ENCODE measurements at places on chromosomes 4 and X. TPM values are rescaled to one million over a fixed set of nuclear protein-coding genes. Genes with fewer than 3 reads are reported as not detected.

DNA sequence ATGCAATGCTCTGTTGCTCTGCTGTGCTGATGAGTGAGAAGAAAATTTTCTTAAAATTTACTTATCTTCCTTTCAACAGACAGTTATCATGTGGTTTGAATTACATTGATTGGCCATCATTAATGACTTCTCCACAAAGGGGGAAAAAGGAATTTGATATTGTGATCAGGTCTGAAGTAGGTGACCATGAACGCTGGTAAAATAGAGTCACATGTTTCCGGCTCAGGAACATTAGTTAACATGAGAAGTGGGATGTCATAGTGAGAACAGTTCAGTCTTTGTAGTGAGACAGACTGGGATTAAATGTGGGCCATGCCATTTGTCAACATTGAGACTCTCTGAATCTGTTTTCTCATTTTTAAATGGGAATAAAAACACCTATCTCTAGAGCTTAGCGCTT lies 50.6 kb downstream of the GBA3 start:
- H3K4me1 ChIP-seq, result no peaks in the 10 kb centered on the region
- H3K36me3 ChIP-seq, result no peaks in the 10 kb centered on the region
- peaks cover 3% of the 10 kb centered on the region for H3K27me3 ChIP-seq
- no peak overlapping the region for H3K4me3 ChIP-seq
- no peak overlapping the region for H3K27ac ChIP-seq
- no peak for DNase-seq

PABPC4L gene
- polyA plus RNA-seq, result not detected

GRCh38 chr4:61511716-61512488 lies 311.8 kb downstream of the ADGRL3 start:
- H3K27ac ChIP-seq, result no peak overlapping the region
- H3K4me1 ChIP-seq, result no peaks in the 10 kb centered on the region
- no peaks in the 10 kb centered on the region for H3K36me3 ChIP-seq
- H3K27me3 ChIP-seq, result no peaks in the 10 kb centered on the region

GRCh38 chrX:69361311-69361845 lies 142.7 kb upstream of the NALF2 start:
- no peaks in the 10 kb centered on the region for H3K36me3 ChIP-seq
- peaks cover 2% of the 10 kb centered on the region for H3K27me3 ChIP-seq
- no peaks in the 10 kb centered on the region for H3K4me1 ChIP-seq
- no peak overlapping the region for H3K4me3 ChIP-seq

SLC10A4 gene
- not detected for polyA plus RNA-seq

- no peak overlapping the region for H3K27ac ChIP-seq
- no peak overlapping the region for H3K4me3 ChIP-seq
- no peaks in the 10 kb centered on the region for H3K36me3 ChIP-seq
- peak; percentile 45 for DNase-seq
- H3K27me3 ChIP-seq, result peaks cover 2% of the 10 kb centered on the region
Measured at GRCh38 chr4:76377911-76378310, 43.0 kb downstream of the CCDC158 start.

GDPD2 gene
- not detected for polyA plus RNA-seq

DNA sequence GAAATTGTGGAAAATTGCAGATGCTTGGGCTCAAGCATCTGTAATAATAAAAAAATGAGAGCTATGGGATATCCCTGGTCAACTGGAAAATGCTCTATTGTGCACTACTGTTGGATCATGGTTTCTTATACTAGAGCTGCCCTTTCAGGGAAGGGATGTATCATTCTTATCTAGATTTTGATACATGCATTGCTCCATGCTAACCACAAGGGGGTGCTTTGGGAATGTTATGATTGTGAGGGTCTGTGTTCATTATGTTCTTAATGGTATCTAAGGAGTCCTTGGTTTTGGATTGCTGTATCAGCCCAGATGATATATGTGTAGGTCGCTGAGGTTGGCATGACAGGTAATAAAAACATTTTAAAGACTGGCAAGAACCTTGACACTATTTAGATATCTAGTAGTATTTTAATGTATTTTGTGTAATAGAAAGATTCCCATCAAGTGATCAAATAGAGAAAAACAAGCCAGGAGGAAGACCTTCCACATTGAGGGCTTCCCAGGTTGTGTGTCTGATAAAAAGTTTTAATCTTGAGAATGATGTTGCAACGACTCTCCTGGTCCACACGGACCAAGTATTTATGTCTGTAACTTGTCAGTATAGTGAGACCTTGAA lies 49.2 kb upstream of the TLR2 start:
- no peak for DNase-seq
- H3K27me3 ChIP-seq, result peaks cover 10% of the 10 kb centered on the region
- H3K4me1 ChIP-seq, result no peaks in the 10 kb centered on the region
- no peak overlapping the region for H3K4me3 ChIP-seq

GRCh38 chr4:17285747-17286146 lies 226.1 kb downstream of the QDPR start:
- no peaks in the 10 kb centered on the region for H3K4me1 ChIP-seq
- H3K27me3 ChIP-seq, result peaks cover 9% of the 10 kb centered on the region
- H3K27ac ChIP-seq, result no peak overlapping the region
- DNase-seq, result no peak
- no peak overlapping the region for H3K4me3 ChIP-seq

FRMD7 gene
- polyA plus RNA-seq, result not detected

DNA sequence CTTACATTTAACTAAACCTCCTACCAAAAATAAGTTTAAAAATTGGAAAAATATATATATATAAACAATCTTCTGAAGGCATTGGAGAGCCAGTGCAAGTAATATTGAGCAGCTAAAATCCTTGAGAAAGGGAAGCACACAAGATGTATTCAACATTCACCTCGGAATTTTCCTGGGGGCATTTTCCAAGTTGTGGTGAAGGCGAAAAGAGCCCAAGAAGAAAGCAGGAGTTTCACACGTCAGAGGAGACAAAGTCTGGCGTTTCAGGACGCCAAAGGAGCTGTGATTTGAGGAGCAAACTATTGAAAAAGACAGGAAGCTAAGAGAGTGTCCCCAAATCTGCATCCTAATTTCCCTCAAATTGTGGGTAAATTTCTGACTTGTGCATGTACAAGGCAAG lies 9.1 kb upstream of the GASK1B start:
- no peaks in the 10 kb centered on the region for H3K4me1 ChIP-seq
- DNase-seq, result no peak
- H3K4me3 ChIP-seq, result no peak overlapping the region
- no peak overlapping the region for H3K27ac ChIP-seq
- no peaks in the 10 kb centered on the region for H3K36me3 ChIP-seq
- H3K27me3 ChIP-seq, result no peaks in the 10 kb centered on the region

DNA sequence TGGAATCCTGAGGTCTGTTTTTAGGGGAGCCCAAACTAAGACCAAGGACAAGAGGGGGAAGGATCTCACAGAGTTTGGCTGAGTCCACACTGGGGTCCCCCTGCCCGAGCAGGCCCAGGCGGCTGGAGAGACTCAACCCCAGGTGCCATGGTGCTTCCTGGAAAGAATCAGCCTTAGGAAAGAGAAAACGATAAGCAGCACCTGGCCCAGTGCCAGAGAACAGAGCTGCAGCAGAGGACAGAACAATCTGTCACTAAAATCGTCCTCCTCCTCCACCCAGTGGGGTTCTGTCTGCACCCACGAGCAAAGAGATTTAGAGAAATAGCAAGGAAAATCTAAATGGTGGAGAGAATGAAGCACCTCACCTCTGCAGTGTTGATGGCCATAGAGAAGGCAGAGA lies 470.5 kb downstream of the BCOR start:
- H3K36me3 ChIP-seq, result no peaks in the 10 kb centered on the region
- no peak for DNase-seq
- no peak overlapping the region for H3K4me3 ChIP-seq
- H3K27ac ChIP-seq, result no peak overlapping the region

DNA sequence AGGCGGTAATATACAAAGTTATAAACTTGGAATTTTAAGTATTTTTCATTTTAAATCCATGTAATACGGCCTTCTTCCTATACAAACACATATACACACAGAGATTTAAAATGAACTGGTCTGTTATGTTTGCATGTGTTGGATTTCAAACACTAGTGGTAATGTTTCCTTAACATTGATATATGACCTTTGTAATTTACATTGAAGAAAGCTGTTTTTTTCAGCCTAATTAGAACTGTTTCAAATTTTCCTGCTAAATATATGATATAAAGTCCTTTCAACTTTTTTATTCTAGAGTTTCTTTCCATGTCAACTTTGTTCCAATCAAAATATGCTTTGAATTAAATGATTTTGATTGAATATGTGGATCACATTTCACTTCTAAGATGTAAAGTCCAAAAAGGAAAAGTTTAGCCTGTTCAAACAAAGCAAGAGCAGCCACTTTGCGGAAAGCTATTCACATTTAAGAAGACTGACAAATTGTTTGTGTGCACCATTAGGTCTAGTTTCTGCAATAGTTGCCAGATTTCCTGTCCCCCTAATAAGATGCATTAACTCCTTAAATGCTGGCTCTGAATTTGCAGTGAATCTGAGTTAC lies 226.0 kb upstream of the MAB21L2 start:
- H3K27me3 ChIP-seq, result no peaks in the 10 kb centered on the region
- H3K4me1 ChIP-seq, result no peaks in the 10 kb centered on the region
- DNase-seq, result no peak

ZNF81 gene
- 8.6 TPM for polyA plus RNA-seq

DNA sequence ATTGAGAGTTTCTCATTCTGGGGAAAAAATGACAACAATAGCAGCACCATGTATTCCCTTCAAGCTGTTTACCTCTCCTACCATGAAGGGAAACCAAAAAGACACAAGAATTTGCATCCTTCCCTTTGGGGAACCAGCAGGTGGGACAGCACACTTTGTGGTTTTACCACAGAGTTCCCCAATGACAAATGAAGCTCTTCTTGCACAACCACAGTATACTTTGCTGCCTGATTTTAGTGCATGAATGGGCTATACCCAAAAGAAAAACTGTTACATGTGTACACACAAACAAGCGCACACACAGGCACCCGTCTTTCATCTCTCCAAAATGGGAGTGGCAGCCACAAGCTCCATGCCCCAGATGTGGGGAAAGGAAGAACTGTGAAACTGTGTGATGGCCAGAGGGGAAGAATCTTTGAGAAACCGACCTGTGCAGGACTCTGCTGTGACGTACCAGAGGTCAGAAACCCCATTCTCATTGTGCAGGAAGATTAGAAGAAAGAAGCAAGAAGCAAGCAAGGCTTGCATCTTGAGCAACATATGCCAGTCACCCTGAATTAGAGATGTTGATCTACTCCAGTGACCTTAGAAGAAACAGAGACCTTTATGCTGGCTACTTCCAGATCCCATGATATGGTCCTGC lies 2.7 kb upstream of the MAML3 start:
- H3K4me1 ChIP-seq, result peaks cover 20% of the 10 kb centered on the region
- H3K4me3 ChIP-seq, result no peak overlapping the region
- DNase-seq, result no peak
- no peak overlapping the region for H3K27ac ChIP-seq
- peaks cover 21% of the 10 kb centered on the region for H3K27me3 ChIP-seq
- H3K36me3 ChIP-seq, result no peaks in the 10 kb centered on the region

Measured in immature natural killer cell (primary cell).